ENCODE measurements at places on chromosomes 16 and 17.

GRCh38 chr16:57658130-57658877 lies 9.8 kb upstream of the ADGRG3 start:
- DNase-seq, result no peak

DNA sequence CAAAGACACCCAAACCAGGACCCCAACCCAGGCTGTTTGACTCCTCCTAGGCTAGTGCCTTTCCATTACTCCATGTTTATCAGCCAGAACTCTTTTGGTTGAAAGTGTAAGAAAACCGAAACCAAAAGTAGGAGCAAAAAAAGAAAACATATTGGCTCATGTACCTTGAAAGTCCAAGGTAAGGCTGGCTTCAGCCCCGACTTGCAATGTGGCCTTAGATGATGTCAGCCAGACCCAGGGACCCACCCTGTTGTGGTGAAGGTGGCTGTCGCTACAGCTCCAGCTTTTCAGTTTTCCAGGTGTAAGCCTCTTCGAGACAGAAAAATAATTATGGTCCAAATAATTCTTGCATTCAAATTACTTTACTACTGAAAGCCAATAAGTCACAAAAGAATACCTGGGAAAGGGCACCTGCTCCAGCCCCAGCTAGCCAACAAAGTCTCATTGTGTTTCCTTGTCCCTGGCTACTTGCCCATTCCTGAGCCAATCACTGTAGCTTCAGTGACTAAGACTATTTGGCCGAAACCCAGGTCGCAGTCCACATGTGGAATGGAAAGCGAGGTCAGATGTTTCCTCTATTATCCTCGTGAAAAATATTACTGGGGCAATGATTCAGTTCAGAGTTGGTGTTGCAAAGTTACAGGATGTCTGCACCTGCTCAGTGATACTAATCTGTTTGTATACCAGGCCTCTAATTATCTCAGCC lies 20.7 kb downstream of the DNAH9 start:
- no peak for DNase-seq

GRCh38 chr16:54582631-54583250 lies 296.2 kb upstream of the IRX3 start:
- DNase-seq, result no peak

GRCh38 chr16:4917117-4917516 lies 19.8 kb downstream of the PPL start:
- DNase-seq, result no peak

- DNase-seq, result no peak
These were observed 212.2 kb upstream of the FOXF1 start for GRCh38 chr16:86297866-86298757.

GRCh38 chr17:1461198-1461944 lies 5.3 kb upstream of the CRK start:
- DNase-seq, result no peak

DNA sequence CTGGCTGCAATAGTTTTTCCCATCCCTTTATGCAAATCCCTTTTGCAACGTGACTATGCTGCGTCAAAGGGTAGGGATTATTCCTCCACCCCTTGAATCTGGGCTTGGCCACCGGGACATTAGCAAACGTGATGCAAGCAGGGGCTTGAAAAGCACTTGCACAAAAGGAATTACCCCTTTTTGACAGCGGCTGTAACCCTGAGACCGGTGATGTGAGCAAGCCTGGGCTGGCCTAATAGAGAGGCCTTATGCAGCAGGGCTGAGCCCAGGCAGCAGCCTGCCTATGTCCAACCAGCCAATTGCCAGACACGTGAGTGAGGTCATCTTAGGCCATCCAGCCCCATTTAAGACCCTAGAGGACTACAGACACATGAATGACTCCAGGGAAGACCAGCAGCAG lies 30.4 kb upstream of the PAFAH1B1 start:
- no peak for DNase-seq

GRCh38 chr16:87201052-87201451 lies 116.1 kb downstream of the C16orf95 start:
- no peak for DNase-seq

DNA sequence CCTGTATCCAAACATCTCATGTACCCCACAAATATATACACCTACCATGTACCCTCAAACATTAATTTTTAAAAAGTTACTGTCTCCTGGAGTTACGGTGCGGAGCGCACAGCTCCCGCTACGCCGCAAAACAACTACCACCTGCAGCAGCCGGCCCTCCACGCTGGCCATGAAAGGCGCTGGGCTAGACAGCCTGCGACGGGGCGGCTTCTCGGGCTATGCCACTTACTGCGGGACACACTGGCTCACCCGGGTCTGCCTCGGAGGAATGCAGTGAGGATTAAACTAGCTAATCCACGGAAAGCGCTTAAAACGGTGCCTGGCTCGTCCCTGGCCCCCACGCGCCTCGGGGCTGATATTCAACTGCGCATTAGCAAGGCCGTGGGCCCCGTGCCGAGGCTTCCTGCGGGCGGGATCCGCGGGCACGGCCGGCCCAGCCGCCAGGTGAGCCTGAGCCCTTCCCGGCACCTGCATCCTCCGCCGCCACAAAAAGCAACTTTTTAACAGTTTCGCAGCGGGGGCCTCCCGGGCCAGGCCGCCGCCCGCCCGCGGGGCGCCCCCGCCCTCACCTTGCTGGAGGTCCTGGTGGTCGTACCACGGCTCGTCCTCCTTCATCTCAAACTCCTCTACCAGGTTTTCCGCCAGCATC lies 633 bp downstream of the CDR2 start:
- DNase-seq, result no peak

DNA sequence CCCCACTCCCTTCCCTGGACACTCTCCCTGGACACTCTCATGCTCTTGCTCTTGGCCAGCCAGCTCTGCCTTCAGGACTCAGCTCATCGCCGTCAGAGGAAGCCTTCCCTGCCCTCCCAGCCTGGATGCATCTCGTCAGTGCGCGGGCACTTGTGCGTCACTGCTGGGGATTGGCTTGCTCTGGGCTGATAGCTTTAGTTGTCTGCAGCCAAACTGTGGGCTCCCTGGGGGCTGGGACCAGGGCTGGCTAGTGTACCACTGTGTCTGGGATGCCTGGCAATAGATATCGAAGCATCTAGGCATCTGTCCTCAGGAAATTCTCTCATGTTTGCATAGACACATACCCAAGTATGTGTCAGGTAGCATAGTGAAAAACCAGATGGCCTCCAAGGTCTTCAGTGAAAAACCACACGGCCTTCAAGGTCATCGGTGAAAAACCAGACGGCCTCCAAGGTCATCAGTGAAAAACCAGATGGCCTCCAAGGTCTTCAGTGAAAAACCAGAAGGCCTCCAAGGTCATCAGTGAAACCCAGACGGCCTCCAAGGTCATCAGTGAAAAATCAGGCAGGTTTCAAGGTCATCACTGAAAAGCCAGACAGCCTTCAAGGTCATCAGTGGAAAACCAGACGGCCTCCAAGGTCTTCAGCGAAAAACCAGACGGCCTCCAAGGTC lies 72.0 kb downstream of the CMIP start:
- no peak for DNase-seq

GRCh38 chr17:7436556-7437368 lies 1.5 kb downstream of the TMEM102 start:
- no peak for DNase-seq

GRCh38 chr17:78736526-78737079 lies 45.5 kb downstream of the CYTH1 start:
- DNase-seq, result peak; percentile 69

DNA sequence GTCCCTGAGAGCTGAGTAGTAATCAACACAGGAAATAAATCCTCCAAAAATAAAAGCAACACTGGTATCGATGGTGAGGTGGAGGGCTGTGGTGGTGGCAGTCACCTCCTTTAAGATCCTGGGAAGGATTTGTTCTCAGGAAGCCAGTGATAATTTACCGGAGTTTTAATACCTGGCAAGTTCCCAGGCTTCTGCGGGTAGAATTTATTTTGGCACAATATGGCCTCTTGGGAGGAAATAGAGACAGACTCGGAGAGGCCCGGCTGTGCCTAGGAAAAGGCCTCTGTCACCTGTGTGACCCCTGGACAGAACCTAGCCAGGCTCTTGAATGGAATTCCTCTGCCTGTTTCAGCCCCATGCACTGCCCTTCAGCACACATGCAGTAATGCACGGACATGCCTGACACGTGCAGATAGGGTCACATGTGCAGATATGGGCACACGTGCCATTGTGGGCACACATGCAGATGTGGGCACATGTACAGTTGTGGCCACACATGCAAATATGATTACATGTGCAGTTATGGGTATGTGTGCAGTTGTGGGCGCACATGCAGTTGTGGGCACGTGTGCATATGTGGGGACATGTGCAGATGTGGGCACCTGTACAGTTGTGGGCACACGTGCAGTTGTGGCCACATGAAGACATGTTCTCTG lies 33.5 kb downstream of the MGAT5B start:
- DNase-seq, result no peak

GRCh38 chr17:77786740-77787505 lies 171.6 kb upstream of the TNRC6C start:
- no peak for DNase-seq

DNA sequence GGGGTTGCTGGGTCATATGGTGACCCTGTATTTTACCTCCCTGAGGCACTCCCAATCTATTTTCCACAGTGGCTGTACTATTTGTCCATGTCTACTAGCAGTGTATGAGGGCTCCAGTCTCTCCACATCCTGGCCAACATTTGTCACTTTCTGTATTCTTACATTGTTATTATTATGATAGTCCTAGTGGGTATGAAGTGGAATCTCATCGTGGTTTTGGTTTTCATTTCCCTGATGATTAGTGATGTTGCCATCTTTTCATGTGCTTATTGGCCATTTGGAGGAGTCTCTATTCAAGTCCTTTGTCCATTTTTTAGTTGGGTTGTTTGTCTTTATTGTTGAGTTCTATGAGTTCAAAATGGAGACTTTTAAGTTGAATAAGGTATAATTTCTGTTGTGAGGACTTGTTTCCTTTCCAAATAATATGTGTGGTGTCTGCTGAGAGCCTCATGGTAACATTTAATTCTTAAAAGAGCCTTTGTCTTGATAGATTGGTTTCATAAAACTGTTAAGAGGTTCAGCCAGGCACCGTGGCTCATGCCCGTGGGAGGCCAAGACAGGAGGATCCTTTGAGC lies 108.2 kb downstream of the RPTOR start:
- DNase-seq, result no peak

DNA sequence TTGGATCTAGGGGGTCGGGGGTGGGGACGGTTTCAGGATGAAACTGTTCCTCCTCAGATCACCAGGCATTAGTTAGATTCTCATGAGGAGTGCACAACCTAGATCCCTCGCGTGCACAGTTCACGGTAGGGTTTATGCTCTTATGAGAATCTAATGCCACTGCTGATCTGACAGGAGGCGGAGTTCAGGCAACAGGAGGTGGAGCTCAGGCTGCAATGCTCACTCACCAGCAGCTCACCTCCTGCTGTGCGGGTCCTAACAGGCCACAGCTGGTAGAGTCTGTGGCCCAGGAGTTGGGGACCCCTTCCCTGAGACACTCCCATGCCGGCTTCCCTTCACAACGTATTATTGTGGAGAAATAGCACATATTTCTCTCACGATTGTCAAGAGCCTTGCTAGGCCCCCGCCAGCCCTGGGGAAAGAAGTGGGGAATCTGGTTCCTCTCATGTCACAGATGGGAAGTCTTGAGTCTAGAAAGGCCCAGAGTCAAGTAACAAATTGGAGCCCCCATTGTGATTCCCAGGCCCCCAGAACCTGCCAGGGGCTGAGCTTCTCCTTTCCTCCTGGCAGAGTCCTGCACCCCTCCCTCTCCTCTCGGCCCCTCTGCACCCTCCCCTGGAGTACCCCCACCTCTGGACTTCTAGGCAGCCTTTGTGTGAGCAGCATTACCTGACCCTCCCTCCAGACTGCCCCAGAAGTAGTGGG lies 6.1 kb upstream of the KRT14 start:
- no peak for DNase-seq

- peak; percentile 83 for DNase-seq
These were observed 30.0 kb upstream of the SLC5A10 start for GRCh38 chr17:18921912-18922451.

DNA sequence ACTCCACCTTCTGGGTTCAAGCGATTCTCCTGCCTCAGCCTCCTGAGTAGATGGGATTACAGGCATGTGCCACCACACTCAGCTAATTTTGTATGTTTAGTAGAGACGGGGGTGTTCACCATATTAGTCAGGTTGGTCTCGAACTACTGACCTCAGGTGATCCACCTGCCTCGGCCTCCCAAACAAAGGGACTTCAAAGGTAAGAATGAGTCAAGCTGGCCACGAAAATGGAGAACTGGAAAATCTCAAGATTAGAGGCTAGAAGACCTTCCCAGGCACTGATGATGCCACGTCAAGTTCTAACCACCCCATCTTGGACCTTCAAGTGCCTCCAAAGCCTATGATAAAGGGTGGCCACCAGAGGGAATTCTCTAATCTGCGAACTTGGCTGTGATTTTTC lies 1.3 kb upstream of the CCL15 start:
- DNase-seq, result peak; percentile 51

- no peak for DNase-seq
These were observed 31.4 kb downstream of the HS3ST3B1 start for GRCh38 chr17:14332331-14332730.

GRCh38 chr16:53457670-53458069 lies 23.4 kb downstream of the RBL2 start:
- peak; percentile 88 for DNase-seq

GRCh38 chr16:50838885-50839284 lies 97.0 kb downstream of the CYLD start:
- DNase-seq, result no peak

GRCh38 chr17:67008101-67008500 lies 36.3 kb upstream of the CACNG1 start:
- DNase-seq, result no peak

GRCh38 chr17:7416323-7416722 lies 3.8 kb upstream of the SPEM1 start:
- no peak for DNase-seq

DNA sequence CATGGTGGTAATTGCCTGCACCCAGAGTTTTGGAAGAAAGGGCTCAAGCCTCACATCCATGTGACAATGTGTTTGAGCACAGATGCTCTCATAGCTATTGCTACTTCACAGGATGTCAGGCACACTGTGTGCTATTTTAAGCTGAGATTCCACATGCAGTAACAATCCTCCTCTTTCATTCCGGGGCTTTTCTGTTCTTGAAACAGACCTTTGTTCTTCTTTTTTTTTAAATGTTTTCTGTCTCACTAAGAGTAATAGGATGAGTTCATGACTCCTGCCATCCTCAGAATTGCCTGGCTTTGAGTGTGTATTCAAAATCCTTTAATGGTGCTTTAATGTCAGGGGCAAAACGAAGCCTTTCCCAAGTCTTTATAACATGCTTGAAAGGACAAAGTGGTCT lies 198.9 kb downstream of the ABCC12 start:
- no peak for DNase-seq

GRCh38 chr16:66064801-66065530 lies 301.5 kb upstream of the CDH5 start:
- no peak for DNase-seq

DNA sequence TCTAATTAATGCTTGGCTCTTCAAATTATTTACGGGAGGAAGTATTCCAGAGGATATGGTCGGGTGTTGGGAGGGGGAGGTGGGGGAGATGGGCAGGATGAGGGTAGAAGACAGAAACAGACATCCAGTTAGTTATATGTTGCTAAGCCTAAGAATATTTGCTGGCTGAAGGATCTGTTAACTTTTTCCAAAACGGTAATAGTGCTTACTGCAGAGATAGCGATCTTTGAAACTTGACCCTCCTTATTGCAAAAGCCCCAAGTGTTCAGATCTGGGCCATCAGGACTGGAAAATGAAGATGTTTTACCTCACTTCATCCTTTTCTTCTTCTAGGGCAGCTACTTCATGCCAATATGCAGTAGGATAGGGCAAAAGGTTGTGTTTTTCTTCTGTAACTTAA lies 27.0 kb upstream of the MMD start:
- DNase-seq, result no peak

GRCh38 chr16:56336711-56337110 lies 88.6 kb downstream of the AMFR start:
- DNase-seq, result no peak

Data from GM12864 (cell line).